Fibroblast of skin of right biceps (primary cell): ENCODE measurements at places on chromosomes 7 and 10.
A peak's percentile ranks its signal among the peaks of the same experiment; 100 is the strongest.

DNA sequence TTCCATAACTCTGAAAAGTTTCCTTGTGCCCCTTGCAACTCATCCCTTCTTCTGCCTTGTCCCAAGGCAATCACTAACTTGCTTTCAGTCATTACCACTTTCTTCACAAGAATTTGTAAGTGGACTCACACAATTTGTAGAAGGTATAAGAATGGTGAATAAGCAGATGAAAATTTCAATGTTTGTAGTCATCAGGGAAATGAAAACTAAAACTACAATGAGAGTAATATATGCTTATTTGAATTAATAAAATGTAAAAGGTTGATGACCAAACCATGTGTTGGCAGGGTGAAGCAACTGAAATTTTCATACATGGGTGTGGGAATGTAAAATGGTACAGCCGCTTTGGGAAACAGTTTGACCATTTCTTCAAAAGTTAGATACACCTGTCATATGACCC, 79.7 kb downstream of the GNAT3 start:
- no peak for DNase-seq

GRCh38 chr10:102185811-102186527, 33.8 kb downstream of the NOLC1 start:
- DNase-seq, result no peak

- no peak for DNase-seq
These were observed 244.9 kb downstream of the SEMA3D start for GRCh38 chr7:84941936-84942335.

DNA sequence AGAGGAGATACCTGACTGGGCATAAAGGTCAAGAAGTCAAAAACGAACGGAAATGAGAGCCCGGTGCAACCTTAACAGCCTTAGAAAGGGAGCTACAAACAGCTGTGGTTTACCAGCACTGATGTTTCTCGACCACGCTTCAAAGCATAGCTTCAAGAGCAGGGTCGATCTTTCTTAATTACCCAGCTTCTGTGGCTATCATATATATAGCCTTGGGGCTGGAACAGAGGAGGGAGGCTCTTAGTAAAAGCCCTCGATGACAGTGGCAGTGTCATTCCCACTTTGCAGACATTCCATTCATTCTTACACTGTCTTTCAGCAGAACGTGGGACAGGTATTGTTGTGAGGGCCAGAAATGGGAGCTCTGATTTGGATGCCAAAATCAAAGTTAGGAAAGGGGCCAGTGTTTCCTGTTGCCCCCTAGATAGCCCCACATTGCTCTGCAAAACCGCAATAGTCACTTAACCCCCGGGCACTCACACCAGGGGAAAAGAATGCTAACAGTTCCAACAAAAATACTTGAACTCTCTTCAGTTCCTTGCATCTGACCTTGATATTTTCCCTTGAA, 141.5 kb downstream of the MTPAP start:
- DNase-seq, result no peak

GRCh38 chr7:129150199-129150996, 5.9 kb downstream of the TSPAN33 start:
- DNase-seq, result no peak

GRCh38 chr10:76382381-76382851, 951.0 kb downstream of the LRMDA start:
- DNase-seq, result peak; percentile 96

DNA sequence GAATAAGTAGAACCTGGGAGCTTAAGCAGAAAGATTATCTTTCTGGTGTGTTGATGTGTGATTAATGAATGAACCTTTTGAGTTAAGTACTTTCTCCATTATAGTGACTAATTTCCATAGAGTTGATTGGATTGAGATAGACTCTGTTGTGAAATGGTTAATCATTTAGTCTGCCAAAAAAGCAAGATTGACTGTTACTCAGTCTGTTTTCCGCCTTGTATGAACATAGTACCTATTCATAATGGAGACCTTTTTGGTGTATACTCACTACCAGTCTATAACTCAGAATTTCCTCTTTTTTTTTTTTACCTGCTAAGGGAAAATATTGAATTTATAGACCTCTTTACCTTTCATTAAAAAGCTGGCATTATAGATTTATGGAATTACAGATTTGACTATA, 14.4 kb upstream of the NPVF start:
- DNase-seq, result no peak

DNA sequence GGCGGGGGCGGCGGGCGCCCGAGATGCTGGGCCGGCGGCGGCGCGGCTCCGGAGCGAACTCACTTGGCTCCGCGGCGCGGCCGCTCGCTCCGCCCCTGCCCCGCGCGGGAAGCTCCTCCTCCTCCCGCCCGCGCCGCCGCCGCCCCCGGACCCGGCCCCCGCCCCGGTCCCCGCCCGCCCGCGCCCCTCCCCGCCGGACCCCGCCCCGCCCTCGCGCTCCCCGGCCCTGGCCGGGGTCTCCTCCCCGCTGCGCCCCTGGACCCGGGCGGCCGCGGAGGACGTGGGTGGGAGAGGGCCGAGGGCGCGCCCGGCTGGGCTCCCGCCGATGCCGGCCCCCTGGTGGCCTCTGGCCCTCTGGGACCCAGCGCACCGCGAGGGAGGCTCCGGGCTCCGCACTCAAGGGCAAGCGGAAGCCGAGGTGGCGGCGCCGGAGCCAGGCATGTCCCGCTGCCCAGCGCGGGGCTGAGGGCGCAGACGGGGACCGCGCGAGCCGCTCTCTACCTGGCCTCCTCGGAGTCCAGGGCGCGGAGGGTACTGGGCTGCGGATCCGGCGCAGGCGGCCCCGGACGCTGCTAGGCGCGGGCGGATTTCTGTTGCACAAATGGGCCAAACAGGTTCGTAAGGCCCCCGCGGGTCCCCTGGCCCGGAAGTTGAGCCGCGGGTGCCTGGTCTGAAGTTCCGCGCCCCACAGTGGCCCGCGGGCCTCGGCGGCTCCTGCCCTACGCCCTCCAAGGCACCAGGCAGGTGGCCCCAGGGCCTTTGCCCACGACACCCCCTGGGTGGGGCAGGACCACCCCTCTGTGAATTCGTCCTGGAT, at the start of gene TCERG1L:
Gene TCERG1L, minus strand, starts transcription at position 61 of the 817 bp plus-strand sequence. CDS start 86 bp downstream, outside the sequence.
- DNase-seq, result peak; percentile 29

- DNase-seq, result no peak
These were observed 37.4 kb downstream of the CCDC6 start for GRCh38 chr10:59868696-59869593.

DNA sequence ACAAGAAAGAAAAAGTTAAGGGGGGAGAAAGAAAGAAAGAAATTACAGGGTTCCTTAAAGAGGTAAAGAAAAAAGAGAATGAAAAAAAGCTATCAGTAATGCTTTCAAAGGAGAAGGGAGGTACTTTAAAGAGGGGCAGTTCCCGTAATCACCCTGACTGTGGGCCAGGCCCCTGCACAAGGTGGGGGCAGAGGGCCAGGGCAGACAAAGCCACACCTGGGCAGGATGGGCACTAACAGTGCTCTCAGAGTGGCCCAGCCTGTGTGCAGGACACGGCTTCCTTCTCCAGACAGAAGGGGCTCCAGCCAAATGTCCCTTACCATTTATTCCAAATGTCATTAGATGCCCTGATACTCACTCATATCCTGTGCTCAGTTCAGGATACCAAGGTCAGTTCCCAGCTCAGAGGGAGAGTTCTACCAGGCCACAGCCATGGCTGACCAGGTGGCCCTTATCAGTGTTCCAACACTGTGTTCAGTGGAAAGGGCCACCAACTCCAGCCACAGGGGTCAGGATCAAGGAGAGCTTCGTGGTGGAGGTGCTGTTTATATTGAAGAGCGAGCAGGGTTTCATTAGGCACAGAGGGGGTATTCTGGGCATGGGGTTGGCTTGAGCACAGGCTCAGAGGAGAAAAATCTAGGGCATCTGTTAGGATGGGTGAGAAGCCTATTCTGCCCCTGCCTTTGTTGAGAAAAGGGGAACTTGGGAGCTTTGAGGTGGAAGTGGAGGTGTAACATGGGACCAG, 29.9 kb downstream of the DPCD start:
- DNase-seq, result no peak

- no peak for DNase-seq
These were observed 270.1 kb downstream of the PTPRN2 start for GRCh38 chr7:158317238-158318205.

GRCh38 chr10:86246279-86246940, 120.2 kb downstream of the GRID1 start:
- DNase-seq, result no peak

GRCh38 chr7:36260481-36260880, 107.4 kb downstream of the EEPD1 start:
- no peak for DNase-seq

- DNase-seq, result no peak
These were observed 61.0 kb downstream of the SND1 start for GRCh38 chr7:127713006-127713405.

- peak; percentile 58 for DNase-seq
These were observed 402.6 kb downstream of the NRG3 start for GRCh38 chr10:82277591-82277990.

DNA sequence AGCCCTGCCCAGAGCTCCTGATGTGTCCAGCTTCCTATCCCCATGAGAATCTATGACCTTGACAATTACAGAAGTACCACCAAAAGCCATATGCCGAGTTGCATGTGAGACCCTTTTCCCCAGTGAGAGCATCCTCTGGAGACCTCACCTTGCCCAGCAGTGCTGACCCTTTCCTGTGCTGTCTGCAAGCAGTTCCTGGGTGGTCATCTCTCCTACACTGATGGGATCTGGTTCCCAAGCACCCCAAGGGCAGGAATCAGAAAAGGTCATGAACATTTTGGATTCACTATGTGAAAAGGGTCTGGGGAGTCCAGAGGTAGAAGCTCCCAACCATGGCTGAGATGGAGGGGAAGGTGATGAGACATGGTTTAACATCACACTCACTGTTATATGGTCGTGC, 18.2 kb downstream of the SFTPD start:
- no peak for DNase-seq

DNA sequence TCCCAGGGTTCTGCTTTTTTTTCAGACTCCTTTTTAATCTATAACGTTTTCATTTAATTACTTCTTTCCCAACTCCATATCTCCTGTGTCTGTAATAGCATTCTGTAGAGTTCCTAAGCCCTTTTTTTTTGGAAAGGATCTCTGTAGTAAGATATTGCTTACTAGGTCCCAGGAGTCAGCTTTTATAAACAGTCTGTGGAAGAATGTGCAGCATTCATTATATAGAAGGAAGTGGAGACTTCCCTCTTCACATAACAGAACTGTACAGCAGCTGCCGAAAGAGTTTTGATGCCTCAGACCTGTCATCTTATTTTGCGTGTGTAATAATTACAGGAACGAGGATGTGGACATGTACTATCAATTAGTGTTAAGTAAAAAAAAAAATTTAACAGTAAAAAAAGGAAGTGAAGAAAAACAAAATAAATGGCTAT, 7.4 kb upstream of the STEAP4 start:
- no peak for DNase-seq

GRCh38 chr10:6053816-6054631, 8.1 kb downstream of the IL2RA start:
- no peak for DNase-seq

DNA sequence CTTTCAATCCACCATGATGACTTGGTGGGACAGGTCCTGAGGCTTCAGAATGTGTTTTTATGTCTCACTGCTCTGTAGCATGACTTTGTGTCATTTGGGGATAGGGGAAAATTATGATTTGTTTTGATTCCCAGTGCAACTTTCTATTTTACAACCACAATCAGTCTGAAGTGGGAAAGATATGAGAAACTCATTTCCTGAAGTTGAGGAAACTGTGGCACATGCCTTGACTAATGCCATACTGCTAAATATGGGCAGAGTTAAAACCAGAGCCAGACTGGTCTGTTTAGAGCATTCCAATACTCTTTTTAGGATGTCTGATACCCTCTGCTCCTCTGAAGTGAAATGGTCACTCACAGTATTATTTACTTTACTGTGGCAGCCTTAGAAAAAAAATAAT, 307.7 kb downstream of the ADRA2A start:
- peak; percentile 21 for DNase-seq

- no peak for DNase-seq
These were observed 54.5 kb downstream of the UBE3C start for GRCh38 chr7:157193274-157193673.

DNA sequence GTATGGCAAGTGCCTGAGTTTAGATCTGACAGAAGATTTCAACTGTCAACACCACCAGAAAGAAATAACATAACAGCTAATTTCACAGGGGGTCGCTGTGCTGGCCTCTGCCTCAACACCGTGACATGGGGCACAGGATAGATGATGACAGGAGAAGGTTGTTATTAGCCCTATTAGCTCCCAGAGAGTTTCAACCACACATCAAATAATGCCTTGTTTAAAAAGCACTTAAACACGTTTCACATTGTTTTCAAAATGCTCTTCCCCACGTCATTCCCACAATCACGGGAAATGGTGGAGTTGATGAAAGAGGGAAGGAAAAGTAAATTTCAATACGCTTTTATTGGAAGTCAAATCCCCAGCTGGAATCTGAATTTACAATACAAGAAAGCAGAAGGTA, 184.7 kb downstream of the MAGI2 start:
- no peak for DNase-seq

DNA sequence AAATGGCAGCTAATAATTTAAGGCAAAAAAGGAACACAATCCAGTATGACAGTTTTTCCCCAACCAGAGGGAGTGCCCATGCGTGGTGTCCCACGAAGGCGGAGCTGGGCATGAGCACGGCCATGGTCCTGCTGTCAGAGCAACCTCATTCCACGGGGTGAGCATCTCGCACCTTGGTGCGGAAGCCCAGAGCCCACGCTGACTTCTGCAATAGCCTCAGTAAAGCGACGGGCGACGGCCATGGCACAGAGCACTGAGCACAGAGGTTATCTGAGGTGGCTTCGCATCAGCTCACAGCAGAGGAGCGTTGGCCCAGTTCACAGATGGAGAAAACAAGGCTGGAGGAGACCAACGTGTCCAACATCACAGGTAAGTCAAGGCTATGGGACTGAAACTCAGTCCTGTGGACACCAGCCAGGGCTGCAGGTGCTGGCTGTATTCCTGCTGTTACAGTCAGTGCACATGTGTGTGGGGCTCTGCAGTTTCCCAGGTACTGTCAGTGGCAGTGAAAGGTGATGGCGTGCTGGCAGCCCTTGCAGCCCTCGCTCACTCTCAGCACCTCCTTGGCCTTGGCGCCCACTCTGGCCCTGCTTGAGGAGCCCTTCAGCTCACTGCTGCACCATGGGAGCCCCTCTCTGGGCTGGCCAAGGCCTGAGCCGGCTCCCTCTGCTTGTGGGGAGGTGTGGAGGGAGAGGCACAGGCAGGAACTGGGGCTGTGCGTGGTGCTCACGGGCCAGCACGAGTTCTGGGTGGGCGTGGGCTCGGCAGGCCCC, 525.6 kb downstream of the PTPRN2 start:
- DNase-seq, result no peak

- DNase-seq, result no peak
These were observed 344.7 kb downstream of the ARL4A start for GRCh38 chr7:13032084-13032483.

DNA sequence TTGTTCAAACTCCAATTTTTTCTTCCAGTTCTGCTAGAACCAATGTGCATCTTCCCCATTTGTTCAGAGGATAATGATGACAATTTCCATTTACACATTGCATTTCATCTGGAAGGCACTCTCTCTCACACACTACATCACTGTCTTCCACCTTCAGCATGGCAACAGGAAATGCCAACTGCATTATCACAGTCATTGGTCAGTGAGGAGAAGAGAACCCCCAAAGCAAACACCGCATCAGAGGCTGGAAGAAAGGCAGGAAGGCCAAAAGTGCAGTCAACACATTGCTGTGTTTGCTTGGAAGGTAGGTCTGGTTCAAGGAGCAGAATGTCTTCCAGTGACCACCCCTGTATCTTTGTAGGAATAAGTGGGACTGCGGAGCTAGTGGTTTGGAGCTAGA, 192.2 kb upstream of the RHOBTB1 start:
- DNase-seq, result peak; percentile 31
